ENCODE measurements at places on chromosomes 4 and X. TPM values are rescaled to one million over a fixed set of nuclear protein-coding genes. Genes with fewer than 3 reads are reported as not detected.

GAB3 gene
- not detected for total RNA-seq

PAGE2B gene
- not detected for total RNA-seq

ADH1C gene
- not detected for total RNA-seq

ADGRL3 gene
- 0.69 TPM for total RNA-seq

CLDN24 gene
- total RNA-seq = not detected

TRIML2 gene
- total RNA-seq = not detected

IQCM gene
- total RNA-seq = not detected

FAM184B gene
- 0.47 TPM for total RNA-seq

SPANXN4 gene
- not detected for total RNA-seq

OTUD6A gene
- not detected for total RNA-seq

TREX2 gene
- total RNA-seq = 1.4 TPM

MTNR1A gene
- not detected for total RNA-seq

RIPPLY1 gene
- total RNA-seq = not detected

FAAH2 gene
- 1.6 TPM for total RNA-seq

SPATA18 gene
- not detected for total RNA-seq

CHST7 gene
- total RNA-seq = 31.9 TPM

EDNRA gene
- total RNA-seq = 2.4 TPM

CXCR3 gene
- total RNA-seq = not detected

ODAPH gene
- not detected for total RNA-seq

GPR143 gene
- 0.52 TPM for total RNA-seq

CT47A1 gene
- total RNA-seq = not detected

NUDT9 gene
- total RNA-seq = 14.7 TPM

DUX4 gene
- total RNA-seq = not detected

SCFD2 gene
- 40.7 TPM for total RNA-seq

PHOX2B gene
- total RNA-seq = not detected

CT45A5 gene
- not detected for total RNA-seq

Data from PC-3 (cell line).